ENCODE measurements at places on chromosomes 2 and 18.

GRCh38 chr2:100981011-100981410, 21.1 kb upstream of the RPL31 start:
- no peak for DNase-seq

GRCh38 chr2:5230855-5231254, 461.3 kb upstream of the SOX11 start:
- DNase-seq = no peak

DNA sequence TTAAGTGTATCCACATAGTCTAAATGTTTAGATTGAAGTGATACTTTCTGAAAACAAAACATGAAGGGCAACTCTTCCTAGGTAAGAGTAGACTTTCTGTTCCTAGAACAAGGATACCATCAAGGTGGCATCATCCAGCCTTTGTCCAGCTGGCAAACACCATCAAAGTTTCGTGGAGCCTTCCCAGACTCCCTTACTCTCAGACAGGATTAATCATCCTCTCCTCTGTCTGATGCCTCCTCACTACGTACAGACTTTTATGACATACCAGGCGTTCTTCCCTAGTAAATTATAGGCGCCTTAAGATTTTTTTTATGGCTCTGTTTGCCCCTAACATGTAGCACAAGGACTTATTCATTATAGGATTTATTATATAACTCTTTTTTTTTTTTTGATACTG, 29.4 kb upstream of the ASNSD1 start:
- DNase-seq = no peak

DNA sequence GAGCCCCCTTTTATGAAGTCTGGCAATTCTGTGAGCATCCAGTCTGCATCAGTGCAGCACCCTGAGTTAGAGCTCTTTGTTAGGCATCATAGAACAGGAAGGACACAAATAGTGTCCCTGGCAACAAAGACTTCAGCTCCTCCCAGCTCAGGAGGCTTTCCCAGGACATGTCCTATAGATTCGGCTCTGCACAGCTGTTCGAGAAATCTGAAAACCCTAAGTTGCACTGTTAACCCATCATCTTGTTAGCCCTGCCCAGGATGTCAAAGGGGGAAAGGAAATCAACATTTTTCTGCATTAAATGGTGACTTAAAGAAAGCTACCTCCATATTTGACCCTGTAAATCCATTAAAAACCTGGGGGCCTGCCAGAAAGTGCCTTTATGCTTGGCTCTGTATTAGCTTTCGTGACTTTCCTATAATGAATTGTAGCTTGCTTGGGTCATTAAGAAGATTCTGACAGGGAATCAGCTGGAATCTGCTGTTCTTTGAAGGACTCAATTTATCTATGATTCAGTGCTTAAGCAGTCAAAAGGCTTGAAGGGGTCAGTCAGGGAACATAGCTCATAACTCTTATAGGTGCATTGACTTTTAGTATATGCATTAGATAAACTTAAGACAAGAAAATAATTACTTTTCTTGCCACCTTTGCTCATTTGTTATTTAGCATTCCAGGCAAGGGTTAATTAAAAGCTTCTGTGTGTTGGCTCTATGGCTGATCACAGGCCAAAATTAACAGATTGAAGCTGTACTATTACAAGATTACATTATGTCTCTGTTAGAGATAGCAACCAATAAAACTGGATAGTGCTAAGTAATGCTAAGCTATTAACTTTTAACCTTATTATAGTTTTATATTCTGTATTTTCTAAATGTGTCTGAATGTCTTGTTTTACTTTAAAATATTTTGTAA, 20.6 kb downstream of the ERMN start:
- no peak for DNase-seq

DNA sequence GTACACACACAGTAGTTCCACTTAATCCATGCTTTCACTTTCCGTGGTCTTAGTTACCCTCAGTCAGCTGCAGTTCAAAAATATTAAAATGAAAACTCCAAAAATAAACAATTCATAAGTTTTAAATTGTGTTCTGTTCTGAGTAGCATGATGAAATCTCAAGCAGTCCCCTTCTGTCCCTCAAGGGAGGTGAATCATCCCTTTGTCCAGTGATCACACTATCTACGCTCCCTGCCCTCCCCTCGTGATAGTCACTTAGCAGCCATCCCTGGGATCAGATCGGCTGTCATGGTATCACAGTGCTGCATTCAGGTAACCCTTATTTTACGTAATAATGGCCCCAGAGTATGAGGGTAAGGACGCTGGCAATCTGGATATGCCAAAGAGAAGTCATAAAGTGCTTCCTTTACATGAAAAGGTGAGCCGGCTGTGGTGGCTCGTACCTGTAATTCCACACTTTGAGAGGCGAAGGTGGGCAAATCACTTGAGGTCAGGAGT, 5.8 kb upstream of the RTN4 start:
- no peak for DNase-seq

DNA sequence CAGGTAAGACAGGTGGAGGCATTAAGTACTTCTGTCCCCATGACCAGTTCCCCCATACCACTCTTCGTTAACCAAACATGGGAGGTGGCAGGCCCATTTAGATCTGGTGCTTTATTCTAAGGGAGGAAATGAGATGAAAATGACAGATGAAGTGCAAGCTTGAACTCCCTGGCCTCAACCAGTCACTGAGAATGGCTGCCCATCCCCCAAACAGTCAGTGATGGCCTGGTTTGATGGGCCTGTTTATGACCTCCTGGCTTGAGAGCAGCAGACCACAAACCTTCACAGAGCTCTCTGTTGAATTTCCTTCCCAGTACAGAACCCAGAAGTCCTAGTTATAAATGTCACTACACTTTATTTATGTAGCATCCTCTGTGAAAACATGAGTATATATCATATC, 31.1 kb downstream of the EPAS1 start:
- no peak for DNase-seq

- no peak for DNase-seq
Measured at GRCh38 chr2:226643030-226643945, 156.3 kb downstream of the IRS1 start.

DNA sequence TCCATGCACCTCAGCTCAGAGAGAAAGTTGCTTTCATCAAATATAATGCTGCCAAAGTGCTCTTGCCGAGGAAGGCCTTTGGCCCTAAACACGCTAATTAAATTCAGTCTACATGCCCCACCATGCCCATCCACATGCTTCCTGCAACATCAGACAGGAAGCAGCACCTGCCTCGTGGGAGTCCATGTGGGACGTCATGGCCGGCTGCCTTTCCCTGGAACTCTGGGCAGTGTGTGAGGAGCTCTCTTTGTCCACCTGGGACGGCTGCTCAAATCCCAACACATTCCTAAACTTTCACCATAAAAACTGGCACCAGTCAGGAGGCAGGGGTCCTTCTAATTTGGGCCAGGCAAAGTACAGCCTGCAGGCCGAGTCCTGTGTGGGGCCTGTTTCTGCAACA, 23.1 kb downstream of the FAM178B start:
- DNase-seq = no peak
